Astrocyte of the cerebellum (primary cell): ENCODE measurements at places on chromosomes 7 and 10.

DNA sequence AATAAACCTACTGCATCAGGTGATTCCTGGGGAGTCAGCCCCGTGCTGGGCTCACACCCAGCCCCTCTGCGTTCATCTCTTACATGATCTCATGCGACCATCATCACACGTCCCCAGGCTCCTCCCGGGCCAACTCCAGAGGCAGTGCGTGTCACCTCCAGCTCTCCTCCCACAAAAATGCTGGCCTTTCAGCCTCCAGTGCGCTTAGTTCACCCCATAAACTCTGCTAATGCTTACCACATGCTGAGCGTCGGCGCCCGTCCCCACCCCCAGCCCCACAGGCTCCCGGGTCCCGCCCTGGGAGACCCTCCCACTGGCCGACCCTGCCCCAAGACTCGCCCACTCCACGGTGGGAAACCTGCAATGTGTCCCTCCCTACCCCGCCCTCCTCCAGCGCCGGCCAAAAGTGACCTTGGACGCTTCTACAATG, 816 bp upstream of the SDK1 start:
- DNase-seq: no peak

DNA sequence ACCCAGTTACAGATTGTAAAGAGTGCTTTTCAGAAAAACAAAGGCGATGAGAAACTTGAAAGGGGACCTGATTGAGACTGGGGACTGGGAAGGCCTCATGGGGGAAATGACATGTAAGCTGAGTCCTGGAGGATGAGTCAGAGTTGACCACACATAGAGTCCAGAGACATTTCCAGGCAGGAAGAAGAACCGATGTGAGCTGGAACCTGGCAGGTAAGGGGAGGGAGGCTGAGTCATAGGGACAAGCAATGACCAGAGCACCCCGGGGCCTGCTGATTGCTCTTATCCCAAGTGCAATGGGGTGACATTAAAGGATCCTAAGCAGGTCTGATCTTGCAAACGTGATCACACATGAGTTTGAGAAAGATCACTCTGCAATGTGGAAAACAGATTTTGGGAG, 11.7 kb downstream of the TLL2 start:
- DNase-seq: no peak

DNA sequence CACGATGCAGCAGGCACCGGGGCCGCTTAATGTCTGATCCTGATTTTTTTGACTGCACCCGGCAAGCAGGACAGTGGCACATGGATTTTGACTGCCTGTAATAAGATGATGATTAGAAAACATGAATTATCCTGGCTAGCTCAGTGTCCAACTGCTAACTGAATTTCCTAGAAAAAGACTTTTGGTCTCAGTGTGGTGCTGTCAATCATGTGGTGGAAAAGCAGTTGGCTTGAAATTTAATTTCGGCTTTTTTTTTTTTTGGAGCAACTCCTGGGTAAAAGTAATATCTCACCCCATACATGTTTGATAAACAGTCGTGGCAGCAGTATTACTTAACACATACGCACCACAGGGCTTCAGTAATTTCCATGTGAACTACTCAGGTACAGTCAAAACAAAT, 227.7 kb downstream of the FANK1 start:
- DNase-seq: no peak

GRCh38 chr10:34911661-34912205, 96.6 kb upstream of the PARD3 start:
- no peak for DNase-seq

DNA sequence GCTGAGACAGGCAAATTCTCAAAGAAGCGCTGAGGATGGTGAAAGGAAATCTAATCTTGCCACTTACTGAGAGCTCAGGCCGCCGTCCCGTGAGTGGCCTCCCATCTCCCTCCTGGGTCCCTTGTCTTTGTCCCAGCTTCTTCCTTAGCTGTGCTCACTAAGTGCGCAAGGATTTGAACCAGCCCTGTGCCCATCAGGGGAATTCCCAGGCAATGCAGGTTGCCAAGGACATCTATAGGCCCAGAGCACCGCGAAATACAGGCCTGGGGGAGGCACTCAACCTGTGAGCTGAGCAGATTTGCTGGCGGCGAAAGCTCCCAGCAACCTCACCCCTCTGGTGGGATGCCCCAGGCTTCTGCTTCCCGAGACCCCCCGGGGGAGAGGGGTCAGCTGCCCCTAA, 64.8 kb downstream of the OAT start:
- no peak for DNase-seq

GRCh38 chr10:14405076-14406065, 74.6 kb upstream of the FRMD4A start:
- DNase-seq: peak; percentile 95

- DNase-seq: no peak
These were observed 13.5 kb downstream of the AHR start for GRCh38 chr7:17311952-17312351.

DNA sequence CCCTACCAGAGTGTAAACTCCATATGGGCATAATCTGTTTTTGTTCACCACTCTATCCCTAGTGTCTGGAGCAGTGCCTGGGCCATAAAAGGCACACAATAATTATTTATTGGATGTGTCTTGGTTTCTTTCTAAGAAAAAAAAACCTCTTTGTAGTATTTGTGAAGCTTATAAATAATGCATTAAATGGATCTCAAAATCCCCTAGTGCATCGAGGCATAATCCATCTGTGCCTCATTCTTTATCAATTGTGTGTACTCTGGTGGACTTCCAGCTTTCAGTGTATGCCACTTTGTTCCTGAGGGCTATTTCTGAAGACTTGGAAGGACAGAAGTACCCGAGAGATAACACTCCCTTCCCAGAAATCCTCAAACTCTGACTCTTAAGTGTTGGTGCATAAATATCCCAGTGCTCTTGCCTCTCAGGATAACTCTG, 255.0 kb upstream of the PHYHIPL start:
- DNase-seq: no peak

DNA sequence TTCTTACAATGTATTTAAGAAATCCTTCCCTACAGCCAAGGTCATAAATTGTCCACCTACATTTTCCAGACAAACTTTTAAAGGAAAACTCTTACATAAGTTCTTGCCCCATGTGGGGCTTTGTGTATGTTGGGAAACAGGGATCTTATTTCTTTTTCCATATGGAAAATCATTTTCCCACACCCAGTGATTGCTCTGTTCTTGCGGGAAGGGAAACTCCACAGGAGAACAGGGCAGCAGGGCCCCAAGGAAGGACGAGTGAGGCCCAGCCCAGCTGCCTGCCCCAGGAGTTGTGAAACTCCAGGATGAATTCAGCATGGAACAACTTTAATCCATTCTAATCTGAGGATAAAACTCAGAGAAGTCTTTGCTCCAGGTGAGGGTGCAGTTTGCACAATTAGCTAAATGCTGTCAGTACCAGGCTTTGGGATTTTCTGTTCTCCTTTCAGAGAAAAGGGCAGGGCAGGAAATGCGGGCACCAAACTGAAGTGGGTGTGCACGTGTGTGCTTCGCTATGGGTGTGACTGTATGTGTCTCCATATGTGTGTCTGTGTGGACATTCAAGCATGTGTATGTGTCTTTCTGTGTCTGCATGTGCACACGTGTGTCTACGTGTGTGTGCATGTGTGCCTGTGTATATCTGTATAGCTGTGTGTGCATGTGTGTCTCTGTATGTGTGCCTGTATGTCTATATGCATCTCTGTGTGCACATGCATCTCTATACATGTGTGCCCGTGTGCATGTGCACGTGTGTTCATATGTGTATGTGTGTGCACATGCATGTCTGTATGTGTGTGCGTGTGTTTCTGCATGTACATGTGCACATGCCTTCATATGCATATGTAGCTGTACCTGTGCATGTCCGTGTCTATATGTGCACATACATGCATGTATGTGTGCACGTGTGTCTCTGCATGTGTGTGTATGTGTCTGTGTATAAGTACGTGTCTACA, 102.0 kb upstream of the FAM20C start:
- no peak for DNase-seq

- no peak for DNase-seq
These were observed 2.6 kb upstream of the PIK3CG start for GRCh38 chr7:106862317-106863089.

DNA sequence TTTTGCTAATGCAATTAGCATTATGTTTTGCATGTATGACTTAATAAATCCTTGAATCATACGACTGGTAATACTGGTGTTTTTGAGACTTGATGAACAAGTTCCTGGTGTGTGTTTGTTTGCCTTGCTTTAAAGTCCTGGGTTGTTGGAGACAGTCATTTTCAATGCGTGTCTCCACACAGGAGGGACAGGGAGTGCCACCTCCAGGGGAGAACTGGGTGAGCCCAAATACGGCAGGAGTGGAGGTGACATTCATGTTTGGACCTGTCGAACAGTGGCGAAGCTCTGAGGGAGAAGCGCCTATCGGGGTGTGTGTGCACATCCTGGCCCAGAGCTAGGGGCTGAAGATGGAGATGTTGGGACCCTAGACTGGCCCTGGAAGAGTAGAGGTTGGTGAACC, 43.8 kb downstream of the DAGLB start:
- DNase-seq: no peak

DNA sequence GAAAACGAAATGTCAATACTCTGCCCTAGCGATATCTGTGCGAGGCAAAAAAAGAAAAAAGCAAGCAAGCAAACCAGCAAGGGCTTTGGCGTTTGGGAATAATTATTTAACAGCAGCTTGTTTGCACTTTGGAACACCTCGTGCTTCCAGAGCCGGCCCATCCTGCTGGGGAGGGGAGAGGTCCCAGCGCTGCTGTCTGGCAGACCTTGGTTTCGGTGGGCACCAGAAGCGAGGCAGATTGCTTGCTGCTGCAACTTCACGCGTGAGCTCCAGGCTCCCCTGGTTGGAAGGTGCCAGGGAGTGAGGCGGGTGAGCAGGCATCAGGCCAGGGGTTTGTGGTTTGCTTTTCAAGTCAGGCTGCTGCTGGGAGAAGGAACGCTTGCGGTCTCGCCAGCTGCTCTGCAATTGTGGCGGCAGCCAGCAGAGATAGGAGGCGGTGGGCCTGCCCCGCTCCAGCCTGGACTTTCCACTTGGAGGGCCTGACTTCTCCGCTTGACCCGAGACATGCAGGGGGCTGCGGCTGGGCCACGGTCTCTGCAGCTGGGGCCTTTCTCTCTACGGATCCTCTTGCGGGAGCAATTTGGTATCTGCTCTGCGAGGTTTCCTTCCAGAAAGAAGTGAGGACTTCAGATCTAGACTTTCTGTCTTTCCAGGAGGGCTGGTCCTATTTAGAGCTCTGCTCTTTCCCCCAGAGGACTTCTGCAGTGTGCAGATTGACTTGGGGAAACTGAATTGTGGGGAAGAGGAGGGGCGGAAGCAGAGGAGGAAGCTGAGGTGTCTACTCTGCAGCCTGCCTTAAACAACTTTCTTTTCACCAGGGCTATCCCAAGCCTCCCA, 131.4 kb downstream of the PRPF18 start:
- DNase-seq: peak; percentile 94

DNA sequence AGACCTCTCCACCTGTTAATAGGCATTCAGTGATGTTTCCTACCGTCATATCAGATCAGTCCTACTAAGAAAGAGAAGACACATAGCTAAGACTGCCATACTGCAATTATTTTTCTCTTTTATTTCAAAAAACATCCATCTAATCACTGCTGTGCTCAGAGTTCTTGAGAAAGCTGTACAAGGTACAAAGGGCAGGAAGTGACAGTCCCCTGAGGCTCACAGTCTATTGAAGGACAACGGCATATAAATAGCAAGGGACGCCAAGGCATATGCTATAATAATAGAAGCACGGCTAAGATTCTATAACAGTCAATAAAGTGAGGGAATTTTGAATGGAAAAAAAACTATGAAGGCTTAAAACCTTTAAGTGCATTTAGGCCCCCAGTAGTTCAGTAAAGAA, 415.3 kb upstream of the NRP1 start:
- no peak for DNase-seq

- DNase-seq: no peak
These were observed 15.1 kb downstream of the GNA12 start for GRCh38 chr7:2829040-2829439.

DNA sequence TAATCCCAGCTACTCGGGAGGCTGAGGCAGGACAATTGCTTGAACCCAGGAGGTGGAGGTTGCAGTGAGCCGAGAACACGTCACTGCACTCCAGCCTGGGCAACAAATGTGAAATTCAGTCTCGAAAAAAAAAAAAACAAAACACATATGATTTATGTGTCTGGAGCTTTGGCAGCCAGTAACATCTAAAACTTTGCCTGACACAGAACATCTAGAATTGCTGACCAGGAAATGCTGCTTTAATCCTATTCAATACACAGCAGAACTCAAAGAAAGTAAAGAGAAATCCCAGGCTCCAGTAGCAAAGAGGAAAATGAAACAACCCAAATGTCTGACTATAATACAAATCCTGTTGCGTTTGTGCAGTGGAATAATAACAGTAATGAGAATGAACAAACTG, 4.5 kb upstream of the CCDC6 start:
- DNase-seq: no peak

DNA sequence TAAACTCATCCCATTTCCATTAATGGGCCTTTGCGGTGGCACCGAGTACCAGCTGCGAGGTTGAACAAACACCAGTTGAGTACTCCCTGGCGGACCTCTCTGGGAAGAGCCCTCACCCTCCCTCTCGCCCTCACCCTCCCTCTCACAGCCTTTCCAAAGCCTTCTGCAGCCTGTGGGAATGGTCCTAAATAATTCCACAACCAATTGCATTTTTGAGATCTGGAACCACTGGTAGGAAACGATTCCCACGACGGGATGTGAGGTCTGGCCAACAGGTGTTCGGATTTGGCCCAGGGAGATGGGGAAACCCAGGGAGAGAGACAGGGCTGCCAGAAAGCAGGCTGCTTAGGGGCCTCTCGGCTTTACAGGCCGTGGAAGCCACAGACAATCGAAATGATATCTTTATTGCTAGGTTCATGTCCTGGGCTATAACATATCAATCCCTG, 5.3 kb downstream of the PTF1A start:
- no peak for DNase-seq

GRCh38 chr10:30853066-30853465, 178.6 kb downstream of the ZNF438 start:
- no peak for DNase-seq

DNA sequence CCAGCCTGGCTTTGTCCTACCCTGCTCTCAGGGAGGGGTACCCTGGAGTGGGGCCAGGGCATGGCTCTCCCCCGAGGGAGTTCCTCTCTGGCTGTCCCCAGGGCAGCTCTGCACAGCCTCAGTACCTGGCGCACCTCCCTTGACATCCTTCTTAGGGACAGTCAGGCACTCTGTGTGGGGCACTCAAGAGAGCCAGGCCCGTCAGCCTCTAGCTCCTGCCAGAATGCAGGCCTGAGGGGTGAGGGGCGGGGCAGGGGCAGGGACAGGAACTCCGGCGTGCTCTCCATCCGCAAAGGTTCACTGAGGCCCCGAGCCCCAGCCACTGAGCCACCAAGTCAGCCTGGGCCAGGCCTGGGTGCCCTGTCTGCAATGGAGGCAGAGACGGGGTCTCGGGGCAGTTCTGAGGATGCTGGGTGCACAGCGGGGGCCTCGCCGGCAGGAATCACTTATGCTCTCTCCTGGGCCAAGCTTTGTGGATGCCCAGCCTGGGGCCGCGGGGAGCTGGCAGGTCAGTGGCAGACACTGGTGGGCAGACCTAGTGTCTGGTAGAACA, 10.1 kb downstream of the LIMK1 start:
- DNase-seq: no peak
